ENCODE measurements at places on chromosomes 6 and 20.

DNA sequence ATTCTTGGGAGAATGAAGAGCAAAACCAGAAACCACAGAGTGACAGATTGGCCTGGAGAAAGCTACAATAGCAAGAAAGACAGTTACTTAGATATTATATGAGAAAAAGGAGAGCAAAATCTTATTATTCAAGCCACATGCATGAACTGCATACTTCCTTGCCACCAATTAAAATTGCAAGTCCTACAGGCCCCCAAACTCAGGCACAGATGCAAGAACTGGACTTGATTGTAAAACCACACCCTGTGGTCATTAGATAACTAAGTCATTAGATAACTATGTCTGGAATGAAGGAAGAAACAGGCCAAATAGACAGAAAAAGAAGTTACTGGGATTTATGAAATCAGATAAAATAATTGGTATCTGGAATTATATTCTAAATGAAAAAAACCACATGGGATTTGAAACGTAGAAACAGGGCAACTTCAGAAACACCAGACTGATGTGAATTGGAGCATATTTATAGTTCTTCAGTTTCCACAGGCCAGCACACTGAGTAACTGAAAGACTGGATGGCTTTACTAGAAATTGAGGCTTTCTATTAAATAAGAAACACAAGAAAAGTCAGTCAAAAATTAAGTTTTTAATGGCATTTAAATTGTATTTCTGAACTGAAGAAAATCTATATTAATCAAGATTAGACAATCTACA, 49.4 kb upstream of the CARMIL1 start:
- DNase-seq: no peak

GRCh38 chr20:32457479-32457986, 99.4 kb downstream of the ASXL1 start:
- DNase-seq: no peak

GRCh38 chr6:88164061-88164460, 2.1 kb downstream of the CNR1 start:
- DNase-seq: no peak

DNA sequence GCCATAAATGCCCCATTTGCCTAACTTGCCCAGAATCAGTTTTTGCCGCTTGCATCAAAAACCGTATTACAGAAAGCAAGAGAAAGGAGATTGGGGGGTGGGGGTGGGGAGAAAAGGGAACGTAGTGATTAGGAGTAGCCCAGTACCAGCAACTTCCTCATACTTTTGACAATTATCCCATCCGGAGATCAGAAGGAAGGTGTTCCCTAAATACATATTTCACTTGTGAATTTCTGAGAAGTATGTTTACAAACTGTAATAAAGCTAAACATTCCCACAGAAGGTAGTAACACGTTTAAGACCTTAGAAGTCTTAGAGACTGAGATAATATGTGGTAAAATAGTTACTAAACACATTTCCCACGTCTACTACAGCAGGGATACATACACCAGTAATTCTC, 14.5 kb downstream of the PREP start:
- no peak for DNase-seq
